ENCODE measurements at places on chromosomes 1 and 21. TPM values are rescaled to one million over a fixed set of nuclear protein-coding genes. Genes with fewer than 3 reads are reported as not detected.

The PRDX1 gene
- 507 TPM for total RNA-seq

DNA sequence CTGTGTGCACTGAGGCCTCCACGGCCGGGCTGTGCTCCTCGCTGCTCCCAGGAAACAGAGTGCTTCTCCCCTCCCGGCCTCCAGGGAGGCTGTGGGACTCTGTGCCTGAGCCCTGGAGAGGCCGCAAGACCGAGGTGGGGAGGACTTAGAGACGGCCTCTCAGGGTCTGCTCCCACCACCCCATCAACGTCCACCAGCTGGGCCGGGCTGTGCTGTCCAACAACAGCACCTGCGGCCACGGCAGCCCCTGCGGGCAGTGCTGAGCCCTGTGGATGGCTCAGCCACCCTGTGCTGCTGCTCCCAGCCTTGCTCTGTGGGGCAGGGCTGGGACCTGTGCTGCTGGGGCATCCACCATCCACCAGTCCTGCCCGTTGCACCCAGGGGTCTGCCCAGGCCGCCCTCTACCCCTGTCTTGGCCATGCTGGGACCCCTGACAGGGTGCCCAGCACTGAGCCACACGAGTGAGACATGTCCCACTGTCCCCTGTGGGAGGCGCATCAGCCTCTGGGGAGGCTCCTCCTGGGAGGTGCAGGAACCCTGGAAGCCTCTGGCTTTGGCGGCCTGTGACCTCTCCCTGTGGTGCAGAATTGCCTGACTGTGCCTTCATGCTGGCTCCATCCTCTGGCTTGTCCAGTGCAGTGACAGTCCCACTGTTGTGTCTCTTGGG lies 31.2 kb upstream of the LRRC3 start:
- DNase-seq: no peak

The CD1D gene
- 0.11 TPM for total RNA-seq

- DNase-seq: no peak
Measured at GRCh38 chr1:219236933-219237610, 63.4 kb downstream of the LYPLAL1 start.

DNA sequence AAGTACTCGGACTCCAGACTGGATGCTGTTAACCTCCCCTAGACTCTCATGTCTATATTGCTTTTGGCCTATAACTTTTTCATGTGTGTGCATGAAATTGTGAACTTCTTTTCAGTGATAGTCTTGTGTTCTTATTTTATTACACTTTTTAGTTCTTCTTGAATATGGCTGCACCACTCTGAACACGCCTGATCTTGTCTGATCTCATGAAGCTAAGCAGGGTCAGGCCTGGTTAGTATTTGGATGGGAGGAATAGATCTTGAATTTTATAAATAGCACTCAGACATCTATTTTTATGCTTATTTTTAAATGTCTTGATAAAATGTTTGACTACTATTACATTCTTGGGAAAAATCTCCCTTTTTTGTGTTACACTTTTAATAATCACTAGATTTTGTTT lies 22.4 kb downstream of the TCP10L start:
- no peak for DNase-seq
